ENCODE measurements at places on chromosomes 3 and 15.

GRCh38 chr15:68821190-68821840 lies 620 bp upstream of the ANP32A start:
- no peak for DNase-seq

DNA sequence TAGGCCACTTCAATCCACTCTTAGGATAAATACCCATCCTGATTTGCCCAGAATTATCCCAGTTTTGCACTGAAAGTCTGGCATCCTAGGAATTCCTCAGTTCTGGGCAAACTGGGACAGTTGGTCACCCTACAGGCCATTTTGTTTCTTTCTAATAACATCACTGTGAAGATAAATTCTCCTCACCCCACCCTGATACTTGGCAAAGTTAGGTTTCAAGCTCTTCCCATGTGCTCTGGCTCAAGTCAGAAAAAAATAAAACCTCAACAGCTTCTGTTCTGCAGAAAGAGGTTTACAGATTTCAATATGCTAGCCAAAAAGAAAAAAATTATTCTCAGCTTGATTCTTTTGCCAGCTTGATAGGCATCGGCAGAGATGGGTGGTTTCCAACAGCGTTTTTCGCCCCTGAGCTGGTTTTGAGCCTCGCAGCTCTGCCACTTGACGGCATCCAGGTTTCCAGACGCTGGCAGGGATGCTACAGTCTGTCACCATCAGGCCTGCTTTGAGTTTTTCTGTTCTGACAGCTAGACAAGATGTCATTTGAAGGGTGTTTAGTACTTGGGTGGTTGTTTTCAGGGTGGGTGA lies 171.4 kb downstream of the SSR3 start:
- DNase-seq, result no peak

GRCh38 chr3:23709987-23710386 lies 95.8 kb upstream of the UBE2E1 start:
- no peak for DNase-seq

DNA sequence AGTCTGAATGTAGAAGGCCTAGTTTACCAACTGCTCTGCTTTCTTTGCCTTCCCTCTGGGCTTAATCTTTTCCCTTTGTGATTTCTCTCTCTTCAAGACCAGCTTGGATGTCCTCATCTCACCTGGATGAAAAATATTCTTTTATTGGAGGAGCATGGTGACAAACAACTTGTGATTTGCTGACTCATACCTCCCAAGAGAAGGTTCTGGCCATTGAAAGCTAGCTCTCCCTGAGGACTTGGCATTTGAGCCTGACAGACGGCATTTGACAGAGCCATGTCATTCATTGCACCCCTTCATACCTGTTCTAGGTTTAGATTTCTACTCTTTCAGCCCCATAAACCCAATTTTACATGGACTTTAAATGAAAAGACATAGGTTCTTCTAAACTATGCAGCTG lies 33.3 kb downstream of the ATG7 start:
- DNase-seq, result no peak

GRCh38 chr3:136247855-136248590 lies 2.1 kb upstream of the PCCB start:
- no peak for DNase-seq

- DNase-seq, result no peak
These were observed 108.9 kb upstream of the ETV5 start for GRCh38 chr3:186217820-186218164.

All from endothelial cell (in vitro differentiated cells).